Psoas muscle (tissue), 8 donors: ENCODE measurements at places on chromosomes 11 and 22. TPM values are rescaled to one million over a fixed set of nuclear protein-coding genes. Genes with fewer than 3 reads are reported as not detected.

PGA3 gene
- polyA plus RNA-seq = 1.1 TPM

SMTN gene
- polyA plus RNA-seq = 23.0 TPM

CHADL gene
- 0.62 TPM for polyA plus RNA-seq

P2RY6 gene
- 1.2 TPM for polyA plus RNA-seq

MS4A4A gene
- 6.0 TPM for polyA plus RNA-seq

USP2 gene
- 57.4 TPM for polyA plus RNA-seq

CDON gene
- 0.79 TPM for polyA plus RNA-seq

EFCAB6 gene
- 0.07 TPM for polyA plus RNA-seq

C11orf21 gene
- polyA plus RNA-seq = 0.12 TPM

PIK3C2A gene
- polyA plus RNA-seq = 3.8 TPM

SPI1 gene
- polyA plus RNA-seq = 3.1 TPM

CECR2 gene
- polyA plus RNA-seq = 8.1 TPM

PRRG4 gene
- 0.05 TPM for polyA plus RNA-seq

MOV10L1 gene
- 0.05 TPM for polyA plus RNA-seq

KREMEN1 gene
- polyA plus RNA-seq = 7.7 TPM

CTTN gene
- 91.2 TPM for polyA plus RNA-seq

INS gene
- not detected for polyA plus RNA-seq

KCNJ5 gene
- 0.06 TPM for polyA plus RNA-seq

PHF21B gene
- polyA plus RNA-seq = 0.03 TPM

CASP5 gene
- polyA plus RNA-seq = 0.05 TPM

TSPO gene
- 148 TPM for polyA plus RNA-seq

PIK3IP1 gene
- 8.4 TPM for polyA plus RNA-seq

APLNR gene
- 2.6 TPM for polyA plus RNA-seq

BACE1-AS gene
- polyA plus RNA-seq = 7.0 TPM

TMEM191B gene
- polyA plus RNA-seq = not detected

PTPN5 gene
- 0.47 TPM for polyA plus RNA-seq

MTFP1 gene
- polyA plus RNA-seq = 50.8 TPM

IGF2 gene
- 14.6 TPM for polyA plus RNA-seq

DCHS1 gene
- polyA plus RNA-seq = 1.7 TPM

MYO7A gene
- 0.62 TPM for polyA plus RNA-seq

APOBEC3H gene
- polyA plus RNA-seq = 0.12 TPM

NCAM1 gene
- 1.5 TPM for polyA plus RNA-seq

TSPAN4 gene
- polyA plus RNA-seq = 11.4 TPM

MPPED2 gene
- polyA plus RNA-seq = 1.5 TPM

SCN3B gene
- polyA plus RNA-seq = 42.1 TPM

OAF gene
- polyA plus RNA-seq = 8.1 TPM

CASP12 gene
- 0.38 TPM for polyA plus RNA-seq

CCDC81 gene
- 0.35 TPM for polyA plus RNA-seq

CRYBA4 gene
- polyA plus RNA-seq = not detected

C11orf52 gene
- 1.0 TPM for polyA plus RNA-seq

DGAT2 gene
- polyA plus RNA-seq = 14.1 TPM

LMO2 gene
- 9.5 TPM for polyA plus RNA-seq

MADD gene
- 32.0 TPM for polyA plus RNA-seq

TRIM44 gene
- 32.0 TPM for polyA plus RNA-seq

OR8H2 gene
- polyA plus RNA-seq = not detected

MYBPC3 gene
- 0.13 TPM for polyA plus RNA-seq

PHOX2A gene
- not detected for polyA plus RNA-seq
